Activated CD4-positive, alpha-beta T cell treated with anti-CD3 and anti-CD28 coated beads for 1 hour (primary cell): ENCODE measurements at places on chromosomes 6 and 20.

- DNase-seq, result no peak
These were observed 327.8 kb upstream of the TBX18 start for GRCh38 chr6:85092226-85092625.

GRCh38 chr20:50968289-50968688, 9.7 kb downstream of the MOCS3 start:
- no peak for DNase-seq

- DNase-seq, result no peak
These were observed 7.1 kb upstream of the ZNF318 start for GRCh38 chr6:43376551-43376981.

- DNase-seq, result no peak
These were observed 89.0 kb upstream of the CEP85L start for GRCh38 chr6:118740372-118740771.

DNA sequence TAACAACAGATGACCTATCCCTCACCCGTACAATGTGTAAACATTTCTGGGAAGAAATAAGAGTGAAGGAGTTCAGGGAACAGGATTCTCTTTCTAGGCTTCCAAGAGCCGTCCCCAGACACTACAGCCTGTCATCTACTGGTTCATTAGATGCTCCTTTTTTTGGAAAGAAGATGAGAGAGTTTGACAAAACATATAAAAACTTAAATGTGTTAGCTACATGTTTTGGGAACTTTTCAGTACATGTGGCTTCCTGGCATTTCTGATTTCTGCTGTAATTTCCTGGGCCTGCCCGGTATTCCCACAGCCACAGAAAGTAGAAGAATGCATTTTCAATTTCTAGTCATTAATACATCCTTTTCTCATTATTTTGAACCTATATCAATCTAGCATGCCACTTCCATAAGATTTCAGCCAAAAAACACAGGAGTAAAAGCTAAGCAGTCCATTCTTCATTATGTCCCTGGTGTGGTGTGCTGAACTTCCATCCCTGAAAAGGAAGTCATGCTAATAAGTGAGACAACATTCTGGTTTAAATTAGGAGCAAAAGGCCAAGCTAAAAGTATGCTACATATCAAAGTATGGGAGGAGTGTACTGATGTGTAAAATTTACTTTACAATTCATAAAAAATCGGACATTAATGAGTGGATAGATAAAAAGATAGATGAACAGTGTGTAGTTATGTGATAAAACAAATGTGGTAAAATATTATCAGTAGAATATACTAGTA, 198.2 kb downstream of the WDR27 start:
- DNase-seq, result no peak

GRCh38 chr6:81515562-81516453, 236.7 kb downstream of the TENT5A start:
- no peak for DNase-seq
